Myocyte (in vitro differentiated cells): ENCODE measurements at places on chromosomes 2 and 18. TPM values are rescaled to one million over a fixed set of nuclear protein-coding genes. Genes with fewer than 3 reads are reported as not detected.

POTEF gene
- not detected in 2 replicates for total RNA-seq

IL18R1 gene
- not detected in 2 replicates for total RNA-seq

SLC5A7 gene
- not detected in 2 replicates for total RNA-seq

FTCDNL1 gene
- 0.80 and 2.8 TPM in 2 replicates for total RNA-seq

PKDCC gene
- total RNA-seq = 23.6 and 45.0 TPM in 2 replicates

ELP2 gene
- total RNA-seq = 66.3 and 72.4 TPM in 2 replicates

GRP gene
- total RNA-seq = not detected in 2 replicates

SOCS6 gene
- 23.6 and 24.1 TPM in 2 replicates for total RNA-seq

GRCh38 chr2:26658691-26659346 lies 17.7 kb upstream of the CIB4 start:
- no peak for DNase-seq

- peak; percentile 48 for DNase-seq
These were observed 106.8 kb upstream of the SERPINE2 start for GRCh38 chr2:224145751-224146355.

- DNase-seq = peak; percentile 70
These were observed 29.5 kb downstream of the COL5A2 start for GRCh38 chr2:189150033-189150432.

DNA sequence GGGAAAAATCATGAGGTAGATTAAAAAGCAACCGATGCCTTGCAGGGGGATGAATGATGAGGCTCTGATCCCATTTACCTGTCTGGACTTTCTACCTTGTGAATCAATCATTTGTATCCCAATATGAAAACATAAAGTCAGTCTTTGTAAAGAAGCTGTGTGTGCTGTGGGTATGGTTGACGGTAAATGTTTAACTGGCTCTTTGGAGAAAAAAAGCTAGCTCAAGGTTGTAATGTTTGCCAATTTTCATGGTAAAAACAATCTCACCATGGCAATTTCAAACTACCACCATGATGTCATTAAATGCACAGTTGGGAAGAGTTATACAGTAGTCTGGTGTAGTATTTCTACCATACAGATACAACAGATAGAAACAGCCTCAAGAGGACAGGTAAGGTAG lies 14.6 kb downstream of the TTR start:
- DNase-seq = no peak

- DNase-seq = no peak
These were observed 41.3 kb downstream of the RHOB start for GRCh38 chr2:20488201-20488641.

GRCh38 chr18:48077291-48077690 lies 146.8 kb upstream of the SMAD2 start:
- no peak for DNase-seq

DNA sequence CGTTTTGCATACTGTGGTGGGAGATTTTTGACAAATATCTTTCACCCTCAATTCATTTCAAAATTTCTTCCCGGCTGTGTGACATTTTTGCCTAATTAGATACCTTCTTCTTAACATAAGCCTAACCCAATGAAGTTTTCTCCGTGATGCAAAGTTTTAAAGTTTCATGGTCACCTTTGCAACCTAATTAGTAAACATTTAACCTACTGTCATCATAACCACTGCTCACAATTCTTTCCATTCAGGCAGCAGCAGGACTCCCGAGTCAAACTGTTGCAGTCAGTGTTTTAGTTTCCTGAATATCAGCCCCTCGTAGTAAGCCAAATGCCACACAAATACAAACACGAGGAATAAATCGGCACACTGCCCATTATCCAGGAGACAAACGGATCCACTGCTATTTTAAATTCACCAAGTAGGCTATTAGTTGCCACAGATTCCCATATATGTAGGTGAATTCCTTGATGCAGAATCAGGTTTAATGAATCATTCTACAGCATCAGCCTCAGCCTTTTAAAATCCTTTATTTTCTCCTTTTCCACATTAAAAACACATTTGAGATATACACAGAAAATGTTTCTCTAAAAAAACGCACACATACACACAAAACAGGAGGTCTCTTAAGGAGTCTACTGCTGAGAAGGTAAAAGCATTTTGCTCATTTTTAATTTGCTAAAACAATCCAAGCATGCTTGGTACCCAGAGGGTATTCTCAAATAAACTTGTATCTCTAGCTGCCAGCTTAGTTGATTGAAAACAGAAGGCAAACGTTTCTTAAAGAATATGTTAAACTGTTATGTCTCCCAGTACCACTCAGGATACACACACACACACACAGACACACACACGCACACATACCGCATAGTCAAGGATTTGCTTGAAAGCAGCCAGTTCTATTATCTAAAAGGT lies 106.5 kb upstream of the KCTD1 start:
- DNase-seq = no peak

DNA sequence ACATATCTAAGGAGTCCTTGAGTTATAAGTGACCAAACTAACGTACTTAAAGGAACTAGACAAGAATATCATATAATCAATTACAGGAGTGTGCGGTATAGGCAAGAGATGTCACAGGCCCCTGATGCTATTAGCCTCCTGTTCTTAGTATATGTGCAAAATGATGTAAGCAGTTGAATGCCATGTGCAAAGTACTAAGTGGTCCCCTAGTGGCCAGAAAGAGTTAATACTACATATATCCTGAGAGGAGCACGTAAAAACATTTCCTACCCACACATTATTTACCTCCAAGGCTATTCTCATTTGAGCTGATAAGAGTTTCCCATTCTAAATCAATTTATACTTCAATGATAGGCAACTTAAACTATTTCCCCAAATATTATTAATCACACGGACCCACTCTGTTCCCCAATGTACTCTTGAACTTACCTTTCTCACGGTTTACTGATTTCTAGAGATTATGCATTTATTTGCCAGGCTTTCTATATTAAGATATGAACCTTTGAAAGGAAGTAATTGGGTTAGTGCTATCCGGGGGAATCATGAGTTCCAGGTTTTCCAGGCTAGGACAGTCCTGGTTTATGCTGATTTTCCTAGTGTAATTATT lies 158.0 kb upstream of the KLHL14 start:
- DNase-seq = peak; percentile 31

DNA sequence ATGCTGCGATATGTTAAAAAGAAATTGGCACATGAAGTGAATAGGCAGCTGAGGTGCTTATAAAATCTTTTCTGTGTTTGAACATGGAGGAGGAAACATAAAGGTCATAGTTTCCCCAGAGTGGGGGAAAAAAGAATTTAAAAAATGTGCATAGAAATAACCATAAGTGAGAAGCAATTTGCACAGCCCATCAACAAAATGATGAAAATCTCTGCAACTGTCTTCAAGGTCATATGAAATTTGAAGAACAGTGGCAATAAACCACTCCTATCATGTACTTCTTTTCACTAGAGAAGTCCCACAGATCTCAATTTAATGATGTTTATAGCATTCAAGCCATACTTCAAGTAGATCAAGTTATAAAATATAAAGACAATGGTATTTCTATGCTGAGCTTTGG lies 46.7 kb upstream of the ZNF804A start:
- DNase-seq = no peak

DNA sequence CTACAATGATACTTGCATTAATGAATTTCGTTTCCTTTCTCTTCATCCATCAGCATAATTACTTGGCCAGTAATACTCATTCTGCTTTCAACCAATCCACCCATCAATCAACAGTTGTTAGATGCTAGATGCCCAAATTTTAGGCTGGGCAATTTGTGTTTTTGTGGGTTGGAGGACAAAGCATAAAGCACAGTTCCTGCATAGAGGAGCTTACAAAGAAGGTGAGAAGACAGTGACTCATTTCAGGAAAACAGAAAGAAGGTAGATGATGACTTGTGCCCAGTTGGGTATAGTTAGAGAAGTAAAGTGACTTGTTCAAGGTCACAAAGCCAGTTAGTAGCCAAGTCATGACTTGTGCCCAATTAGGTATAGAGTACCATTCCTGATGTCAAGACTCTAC lies 1186.8 kb upstream of the CELF4 start:
- no peak for DNase-seq

DNA sequence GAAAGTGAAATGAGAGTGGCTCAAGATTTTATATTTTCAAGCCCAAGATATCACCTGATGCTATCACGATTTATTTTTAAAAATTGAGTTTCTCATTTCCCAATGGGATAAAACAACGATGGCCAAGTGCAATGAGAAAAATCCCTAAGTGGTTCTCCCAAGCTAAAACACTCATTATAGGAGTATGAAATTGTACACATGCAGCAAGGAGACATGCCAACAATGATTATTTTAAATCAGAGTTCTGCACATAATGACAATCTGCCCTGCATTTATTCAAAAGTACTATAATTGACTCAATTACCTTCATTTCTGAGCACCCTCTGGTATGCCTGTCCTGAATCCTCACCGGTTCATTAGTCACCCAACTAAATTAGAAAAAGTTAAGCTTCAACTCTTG lies 12.7 kb downstream of the CYTIP start:
- no peak for DNase-seq

DNA sequence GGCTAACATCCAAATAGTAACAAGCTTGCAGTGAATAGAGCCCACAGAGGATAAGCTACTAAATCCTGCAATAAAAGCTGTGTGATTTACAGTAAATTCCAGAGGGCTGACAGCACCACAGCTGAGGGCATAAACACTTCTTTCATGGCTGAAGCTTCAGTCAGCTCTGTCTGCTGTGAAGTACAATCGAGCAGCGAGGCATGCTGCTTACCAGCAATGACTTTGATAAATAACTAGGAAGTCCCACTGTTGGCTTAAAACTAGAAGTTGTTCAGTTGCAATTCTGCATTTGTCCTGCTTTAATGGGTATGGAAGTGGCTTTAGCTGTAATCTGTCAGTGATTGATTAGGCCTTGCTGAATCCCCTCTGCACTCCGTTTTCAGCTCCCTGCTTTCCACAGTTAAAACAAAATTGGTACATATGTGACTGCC lies 65.2 kb upstream of the FIGN start:
- DNase-seq = peak; percentile 64

DNA sequence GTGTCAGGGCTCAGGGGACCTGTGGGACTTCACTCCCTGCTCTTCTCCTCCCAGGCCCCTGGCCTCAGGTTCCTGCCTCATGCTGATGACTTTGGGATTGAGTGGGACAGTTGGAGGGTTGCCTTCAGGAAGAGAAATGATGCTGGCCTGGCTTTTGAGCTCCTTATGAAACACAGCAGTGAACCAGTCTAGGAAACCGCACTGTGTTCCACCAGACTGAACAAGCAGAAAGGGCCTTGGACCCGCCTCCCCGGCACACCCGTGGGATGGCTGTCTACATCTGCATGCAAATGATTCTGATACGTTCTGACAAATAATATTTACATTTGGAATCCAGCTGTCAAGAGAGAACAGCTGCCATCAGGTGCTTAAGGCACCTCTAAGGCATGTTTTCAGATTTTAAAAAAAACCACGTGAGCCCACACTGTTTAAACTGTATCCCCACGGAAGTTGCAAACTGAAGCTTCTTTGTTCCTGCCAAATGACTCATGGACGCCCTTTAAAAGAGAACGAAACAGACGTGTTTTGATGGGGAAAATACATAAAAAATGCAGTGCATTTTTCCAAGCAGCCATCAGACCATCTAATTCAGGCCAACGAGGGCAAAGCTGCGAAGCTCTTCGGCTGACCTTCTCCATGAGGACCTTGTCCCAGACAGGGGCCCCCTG lies 27.6 kb upstream of the ASAP2 start:
- peak; percentile 50 for DNase-seq

GRCh38 chr18:75200071-75200470 lies 8.9 kb downstream of the PTGR3 start:
- no peak for DNase-seq
